ENCODE measurements at places on chromosomes 3 and 15.

DNA sequence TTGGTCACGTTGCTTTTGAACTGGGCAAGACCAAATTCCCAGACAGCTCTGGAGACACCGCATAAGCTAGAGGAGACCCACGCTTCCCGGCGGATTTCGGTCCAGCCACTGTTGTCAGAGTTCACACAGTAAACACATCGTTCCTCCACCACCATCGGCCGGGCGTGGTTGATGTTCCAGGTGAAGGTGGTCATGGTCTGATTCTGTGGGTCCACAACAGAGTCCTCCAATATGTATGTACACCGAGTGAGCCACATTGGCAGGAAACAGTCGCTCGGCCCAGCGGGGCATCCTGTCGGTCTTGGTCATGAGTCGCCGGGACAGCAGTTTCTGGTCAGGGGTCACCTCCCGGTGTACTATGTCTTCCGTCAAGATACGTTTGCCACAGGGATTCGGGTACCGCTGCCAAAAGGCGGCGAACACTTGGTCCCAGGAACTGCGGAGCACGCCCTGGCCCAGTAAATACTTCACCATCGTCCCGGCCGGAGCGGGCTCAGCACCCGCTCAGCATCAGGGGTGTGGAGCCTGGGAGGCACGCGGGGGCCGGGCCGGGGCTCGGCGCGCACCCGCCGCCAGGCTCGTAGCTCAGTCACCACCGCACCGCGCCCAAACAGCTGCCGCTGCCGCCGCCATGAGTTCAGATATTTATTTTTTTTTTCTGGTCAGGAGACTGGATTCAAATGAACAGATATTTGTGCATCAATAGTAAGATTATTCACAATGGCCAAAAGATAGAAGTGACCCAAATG, 36.7 kb upstream of the NANOGP8 start:
- DNase-seq: no peak

DNA sequence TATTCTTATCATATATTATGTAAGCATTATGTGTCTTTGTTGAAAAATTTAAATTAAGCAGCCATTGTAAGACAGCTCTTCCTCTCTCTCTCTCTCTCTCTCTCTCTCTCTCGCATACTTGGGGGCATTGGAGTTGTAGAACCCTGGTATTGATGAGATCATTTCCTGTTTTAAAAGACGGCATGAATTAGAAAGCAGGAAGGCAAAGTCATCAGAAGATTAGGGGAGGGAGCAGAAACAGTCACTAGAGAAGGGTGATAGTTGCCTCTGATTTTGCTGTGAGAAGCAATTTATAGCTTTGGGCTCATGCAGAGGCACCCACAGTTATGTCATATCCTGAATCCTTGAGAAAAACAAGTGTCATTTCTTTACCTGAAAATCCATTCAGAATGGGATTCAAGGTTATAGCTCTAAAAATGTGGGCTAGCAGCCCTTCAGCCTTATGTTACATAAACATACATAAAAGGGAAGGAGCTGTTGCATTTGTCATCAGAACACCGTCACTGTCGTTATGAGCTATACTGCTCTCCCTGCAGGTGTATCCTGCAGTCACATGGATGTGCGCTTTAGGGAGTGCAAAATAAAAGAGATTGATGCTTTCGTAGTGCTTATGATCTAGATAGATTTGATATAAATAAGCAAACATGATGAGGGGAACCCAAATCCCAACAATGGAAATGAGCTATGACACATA, 213.8 kb downstream of the NR1D2 start:
- peak; percentile 57 for DNase-seq

DNA sequence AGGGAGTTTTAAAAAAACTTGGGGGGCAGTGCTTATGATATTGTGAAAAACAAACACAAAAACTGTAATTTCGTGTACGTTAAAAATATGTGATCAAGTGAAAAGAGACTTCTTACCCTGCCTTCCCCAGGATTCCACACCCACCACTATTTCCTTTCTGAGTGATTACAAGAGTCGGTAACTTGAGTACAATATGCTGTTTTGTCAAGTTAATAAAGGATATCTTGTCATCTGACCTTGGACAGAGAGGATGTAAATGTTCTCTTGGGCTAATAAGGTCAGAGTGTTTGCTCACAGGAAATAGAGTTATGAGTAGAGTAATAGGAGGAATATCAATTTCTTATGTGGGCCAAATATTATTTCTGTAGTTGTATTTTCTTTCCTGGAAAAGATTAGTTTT, 68.1 kb downstream of the NOX5 start:
- DNase-seq: no peak

DNA sequence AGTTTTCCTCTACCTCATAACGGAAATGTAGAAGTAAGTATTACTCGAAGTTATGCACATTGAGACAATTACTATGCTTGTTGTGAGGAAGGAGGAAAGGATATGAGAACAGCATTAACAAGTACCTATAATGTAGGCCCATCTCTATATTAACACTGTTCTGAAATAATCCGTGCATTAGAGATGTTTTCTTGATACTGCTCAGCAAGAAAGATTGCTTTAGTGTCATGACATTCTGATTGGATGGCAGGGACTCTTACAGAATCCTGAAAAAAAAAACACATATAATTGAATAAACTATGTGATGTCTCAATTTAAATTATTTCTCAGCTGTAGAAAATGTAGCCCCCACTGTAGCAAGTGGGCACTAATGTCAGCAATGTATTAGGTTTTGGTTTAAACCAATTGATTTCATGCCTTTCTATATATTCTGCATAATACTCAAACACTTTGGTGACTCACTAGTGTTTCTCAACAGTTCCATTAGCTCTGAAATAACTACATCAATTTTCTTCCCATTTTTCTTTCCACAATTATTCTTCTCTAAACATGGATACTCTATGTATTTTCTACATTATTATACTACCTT, 598.3 kb upstream of the BCHE start:
- peak; percentile 28 for DNase-seq

- no peak for DNase-seq
Measured at GRCh38 chr15:74319596-74320351, 47.7 kb downstream of the CYP11A1 start.

- DNase-seq: peak; percentile 70
Measured at GRCh38 chr3:101179637-101180036, 140.7 kb downstream of the IMPG2 start.

DNA sequence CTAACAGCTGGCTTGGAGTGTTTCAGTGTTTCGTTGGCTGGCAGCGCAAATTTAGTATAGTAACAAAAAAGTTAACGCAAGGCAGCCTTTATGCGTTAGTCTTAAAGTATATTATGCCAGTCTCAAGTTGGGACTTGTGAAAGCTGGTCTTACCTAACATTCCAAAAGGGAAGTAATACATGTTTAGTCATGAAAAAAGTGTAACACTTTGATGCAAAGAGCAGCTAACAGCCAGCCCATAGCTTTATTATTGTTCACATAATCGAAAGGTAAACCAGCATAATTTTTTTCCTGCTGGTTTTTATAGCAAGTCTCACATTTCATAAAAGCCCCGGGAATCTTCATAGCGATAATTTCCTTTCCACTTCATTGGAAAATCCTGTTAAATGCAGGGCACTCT, 2.4 kb upstream of the GPR87 start:
- no peak for DNase-seq

- peak; percentile 99 for DNase-seq
Measured at GRCh38 chr3:192901435-192901834, 16.2 kb downstream of the MB21D2 start.

DNA sequence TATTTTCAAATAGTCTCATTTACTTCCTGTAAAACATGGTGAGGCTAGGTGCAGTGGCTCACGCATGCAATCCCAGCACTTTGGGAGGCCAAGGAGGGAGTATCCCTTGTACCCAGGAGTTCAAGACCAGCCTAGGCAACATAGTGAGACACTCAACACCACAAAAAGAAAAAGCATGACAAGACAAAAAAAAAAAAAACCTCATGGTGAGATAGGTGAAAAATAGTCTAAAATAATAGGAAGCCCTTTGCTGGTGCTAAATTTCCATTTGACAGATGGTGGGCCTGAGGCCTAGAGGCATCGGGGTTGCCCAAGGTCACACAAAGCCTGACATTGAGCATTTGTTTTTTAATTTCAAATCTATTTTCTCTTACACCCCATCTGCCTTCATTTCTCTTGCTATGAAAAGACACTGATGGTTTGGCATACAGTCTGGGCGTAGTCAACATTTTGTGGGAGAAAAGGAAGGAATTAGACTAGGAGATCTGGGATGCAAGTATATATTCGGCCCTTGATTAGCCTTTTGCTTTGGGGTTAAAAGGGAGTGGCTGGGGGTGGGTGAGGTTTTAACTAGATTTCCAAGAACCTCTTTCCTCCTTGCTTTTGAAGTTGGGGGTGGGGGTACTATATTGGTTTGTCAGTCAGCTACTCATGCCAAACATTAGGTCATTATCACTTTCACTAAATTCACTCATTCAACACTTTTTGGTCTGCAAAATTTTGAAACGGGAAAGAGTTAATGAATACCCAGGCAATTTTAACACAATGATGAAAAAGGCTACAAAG, 11.3 kb downstream of the RAB8B start:
- no peak for DNase-seq

DNA sequence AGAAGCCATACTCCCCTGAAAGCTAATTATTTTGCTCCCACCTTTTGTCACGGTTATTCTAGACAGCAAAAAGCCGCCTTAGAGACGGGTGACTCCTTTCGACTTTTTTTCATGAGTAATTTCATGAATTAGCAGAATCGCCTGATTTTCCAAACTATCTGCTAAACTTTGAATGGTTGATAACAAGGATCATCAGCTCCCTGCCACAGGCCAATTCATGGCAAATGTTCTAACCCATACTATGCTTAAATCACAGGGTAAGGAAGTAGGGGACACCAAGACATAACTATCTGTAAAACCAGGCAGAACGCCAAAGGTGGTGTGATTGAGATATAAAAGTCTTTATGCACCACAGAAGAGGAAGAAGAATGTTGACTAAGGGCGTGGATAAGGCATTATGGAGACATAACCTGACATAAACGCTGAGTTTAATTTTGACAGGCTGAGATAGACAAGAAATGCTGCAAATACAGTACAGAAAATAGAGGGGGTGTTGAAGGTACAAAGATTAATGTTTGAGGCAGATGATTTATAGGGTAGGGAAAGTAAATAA, 891 bp upstream of the DMXL2 start:
- peak; percentile 10 for DNase-seq

GRCh38 chr3:158330870-158331269, 221.0 kb downstream of the RSRC1 start:
- peak; percentile 45 for DNase-seq

DNA sequence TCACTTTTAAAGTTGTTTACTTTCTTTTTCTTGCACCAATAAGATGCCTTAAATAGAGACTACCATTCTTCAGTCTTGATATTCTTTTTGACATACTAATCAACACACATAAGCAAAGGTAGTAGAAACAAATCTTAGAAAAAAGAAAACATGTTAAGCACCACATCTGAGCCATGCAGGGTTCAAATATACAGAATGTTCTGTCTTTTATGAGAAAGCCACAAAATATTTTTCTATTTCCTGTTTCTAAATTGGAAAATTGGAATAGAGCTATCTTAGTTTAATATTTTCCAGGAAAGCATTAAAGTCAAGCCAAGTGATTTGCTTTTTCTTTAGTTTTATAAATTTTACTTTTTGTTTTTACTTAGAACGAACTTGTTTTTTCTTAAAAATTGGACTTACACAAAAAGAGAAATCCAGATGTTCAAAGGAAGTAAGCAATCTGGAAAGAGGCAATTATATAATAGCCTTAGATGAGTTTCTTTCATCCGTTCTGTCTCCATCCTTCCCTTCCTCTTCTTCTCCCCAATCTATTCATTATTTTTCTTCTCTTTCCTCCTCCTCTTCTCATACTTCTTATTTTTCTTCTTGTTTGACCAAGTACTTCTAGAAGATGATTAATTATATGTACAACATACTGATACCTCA, 731.7 kb downstream of the SQOR start:
- DNase-seq: no peak

- peak; percentile 76 for DNase-seq
Measured at GRCh38 chr15:48177766-48178647, at the start of gene MYEF2. Gene MYEF2 (minus strand): TSS chr15:48178295. CDS start chr15:48178237, 58 bp downstream.

DNA sequence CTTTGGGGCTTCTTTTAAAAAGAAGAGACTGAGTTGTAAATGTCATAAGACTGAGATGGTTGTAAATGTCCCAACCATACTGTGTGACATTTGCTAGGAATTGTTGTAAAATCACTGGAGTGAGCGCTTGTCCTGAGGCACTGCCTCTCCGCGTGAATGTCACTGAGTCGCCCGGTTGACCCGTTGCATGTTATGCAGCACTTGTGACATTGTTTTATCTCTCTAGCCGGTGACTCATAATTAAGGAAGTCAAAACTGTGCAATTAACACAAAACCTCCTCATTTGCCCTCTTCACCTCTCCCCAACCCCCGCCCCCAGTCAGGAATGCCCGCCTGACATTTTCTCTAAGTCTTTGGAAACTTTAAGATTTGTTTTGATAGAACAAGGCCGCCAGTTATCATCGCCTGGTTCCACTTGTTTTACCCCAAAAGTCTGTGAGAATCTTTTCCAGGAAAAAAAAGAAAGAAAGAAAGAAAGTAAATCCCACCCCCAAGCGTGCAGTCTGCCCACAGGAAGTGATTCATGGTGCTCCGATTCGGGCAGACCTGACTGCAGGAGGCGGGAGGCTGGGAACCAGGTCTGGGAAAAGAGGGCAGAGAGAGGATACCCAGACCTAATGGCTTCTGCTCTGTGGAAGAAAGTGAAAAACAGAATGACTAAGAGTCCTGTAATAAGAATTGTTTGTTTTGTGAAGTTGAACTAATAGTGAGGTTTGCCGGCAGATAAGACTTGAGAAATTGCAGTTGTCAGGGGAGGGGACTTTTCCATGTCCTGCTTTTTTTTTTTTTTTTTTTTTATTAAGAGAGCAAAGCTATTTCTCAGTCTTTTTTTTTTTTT, 84.8 kb downstream of the SMAD3 start:
- peak; percentile 99 for DNase-seq

DNA sequence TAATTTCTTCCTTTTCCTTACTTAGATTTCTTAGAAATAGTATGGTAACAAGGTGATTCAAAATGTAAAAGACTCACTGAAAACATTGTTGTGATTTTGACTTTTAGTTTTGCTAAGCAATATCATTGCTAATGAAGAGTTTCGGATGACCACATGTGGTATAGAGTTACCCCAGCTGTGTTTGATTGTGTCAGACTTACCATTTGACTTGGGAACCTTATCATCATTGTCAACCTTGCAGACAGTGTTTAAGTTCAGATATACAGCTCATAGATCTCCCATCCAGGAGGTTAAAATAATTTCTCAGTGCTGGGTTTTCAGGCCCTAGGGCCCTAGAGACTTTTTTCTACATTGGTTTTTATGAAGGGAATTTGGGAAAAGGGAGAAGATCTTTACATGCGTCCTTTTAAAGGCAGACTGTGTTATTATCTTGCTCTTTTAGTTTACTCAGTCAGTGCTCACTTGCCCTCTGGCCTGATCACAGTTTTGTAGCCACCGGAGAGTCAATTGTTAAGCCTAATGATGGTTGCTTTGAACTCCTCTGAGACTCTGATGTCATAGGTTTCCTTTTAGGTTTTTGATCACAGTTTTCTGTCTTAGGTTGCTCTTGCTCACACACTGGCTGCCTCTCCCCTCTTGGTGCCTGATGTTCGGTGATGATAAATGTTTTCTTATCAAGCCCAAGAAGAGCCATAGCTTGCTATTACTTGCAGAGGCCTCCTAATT, 133.5 kb upstream of the ZPLD1 start:
- DNase-seq: no peak
